ENCODE measurements at places on chromosomes 1 and 21.

GRCh38 chr1:1826356-1827088 is 48.3 kb upstream of the NADK start:
- peak; percentile 61 for DNase-seq

DNA sequence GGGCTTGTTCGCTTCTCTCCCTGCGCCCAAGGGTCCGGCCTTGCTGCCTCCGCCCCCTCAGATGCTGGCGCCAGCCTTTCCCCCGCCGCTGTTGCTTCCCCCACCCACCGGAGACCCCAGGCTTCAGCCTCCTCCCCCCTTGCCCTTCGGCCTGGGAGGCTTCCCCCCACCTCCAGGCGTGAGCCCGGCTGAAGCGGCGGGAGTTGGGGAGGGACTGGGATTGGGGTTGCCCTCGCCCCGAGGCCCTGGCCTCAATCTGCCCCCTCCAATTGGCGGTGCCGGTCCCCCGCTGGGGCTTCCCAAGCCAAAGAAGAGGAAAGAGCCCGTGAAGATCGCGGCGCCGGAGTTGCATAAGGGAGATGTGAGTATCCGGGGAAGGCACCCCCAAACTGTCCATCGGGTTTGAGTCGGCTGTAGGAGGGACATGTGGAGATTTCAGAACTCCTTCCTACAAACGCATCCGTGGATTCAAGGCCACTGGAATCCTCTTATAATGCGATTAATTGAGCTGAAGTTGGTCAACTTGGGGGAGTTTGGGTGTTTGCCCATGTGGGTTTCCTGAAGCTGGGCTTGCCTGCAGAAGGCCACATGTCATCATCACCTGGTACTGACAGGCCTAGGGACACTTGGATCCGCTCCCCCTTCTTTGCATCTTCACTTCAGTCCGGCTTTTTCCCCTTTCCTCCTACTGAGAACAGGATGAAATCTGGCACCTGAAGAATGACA is 707 bp downstream of the PRCC start:
- DNase-seq: no peak

GRCh38 chr1:112026016-112026415 is 36.5 kb upstream of the KCND3 start:
- no peak for DNase-seq

- no peak for DNase-seq
These were observed 370.6 kb downstream of the PTPRC start for GRCh38 chr1:199009447-199009846.

- DNase-seq: peak; percentile 75
These were observed 1.5 kb upstream of the KCNH1 start for GRCh38 chr1:211135342-211135950.

GRCh38 chr1:244863491-244864252 is 671 bp downstream of the HNRNPU start:
- DNase-seq: no peak

DNA sequence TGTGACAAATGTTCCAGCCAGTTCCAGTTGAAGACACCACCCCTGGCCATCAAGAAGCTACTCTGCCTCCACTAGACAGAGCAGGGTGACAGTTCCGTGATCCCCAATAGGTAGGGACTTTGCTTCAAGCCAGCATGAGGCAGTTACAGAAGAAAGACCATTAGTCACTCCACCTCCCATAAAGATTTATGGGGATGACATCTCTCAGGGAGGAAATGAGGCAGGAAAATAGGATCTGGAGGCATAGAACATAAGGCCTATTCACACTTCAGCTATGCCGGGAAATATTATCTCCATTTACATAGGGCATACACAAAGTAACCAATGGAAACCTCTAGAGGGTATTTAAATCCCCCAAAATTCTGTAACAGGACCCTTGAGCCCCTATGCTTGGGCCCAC is 3.5 kb upstream of the GBP7 start:
- DNase-seq: peak; percentile 9

DNA sequence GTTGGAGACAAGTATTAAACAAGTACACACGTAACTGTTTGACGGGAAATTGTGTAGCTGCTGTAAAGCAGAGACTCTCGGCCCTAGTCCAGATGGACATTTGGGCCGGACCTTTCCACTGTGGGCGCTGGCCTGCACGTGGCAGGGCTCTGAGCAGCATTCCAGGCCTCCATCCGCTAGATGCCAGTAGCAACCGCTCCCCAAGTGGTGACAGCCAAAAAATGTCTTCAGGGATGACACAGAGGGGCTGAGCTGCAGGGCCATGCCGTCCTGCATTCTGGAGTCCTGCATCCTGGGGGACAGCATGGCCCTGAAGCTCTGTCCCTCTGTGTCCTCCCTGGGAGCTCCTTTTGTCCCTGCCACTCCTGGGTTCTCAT is 24.8 kb downstream of the A3GALT2 start:
- no peak for DNase-seq

GRCh38 chr1:24465099-24465498 is 37.5 kb upstream of the RCAN3 start:
- no peak for DNase-seq

GRCh38 chr1:95021119-95021518 is 51.6 kb downstream of the ALG14 start:
- peak; percentile 16 for DNase-seq
